ENCODE measurements at places on chromosomes 2 and 18.

DNA sequence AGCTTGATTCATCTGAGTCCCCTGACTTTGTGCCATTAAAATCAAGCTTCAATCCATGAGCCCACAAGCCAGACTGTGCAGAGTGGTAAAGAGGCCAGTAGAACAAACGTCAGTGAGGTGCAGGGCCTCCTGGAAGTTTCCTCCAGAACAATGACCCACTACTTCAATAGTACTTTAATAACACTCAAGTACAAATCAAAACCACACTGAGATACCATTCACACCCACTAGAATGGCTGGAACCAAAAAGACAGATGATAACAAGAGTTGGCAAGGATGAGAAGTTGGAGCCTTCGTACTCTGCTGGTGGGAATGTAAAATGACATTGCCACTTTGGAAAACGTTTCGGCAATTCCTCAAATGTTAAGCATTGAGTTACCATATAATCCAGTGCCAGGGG, 181.1 kb downstream of the TMEM163 start:
- no peak for DNase-seq

DNA sequence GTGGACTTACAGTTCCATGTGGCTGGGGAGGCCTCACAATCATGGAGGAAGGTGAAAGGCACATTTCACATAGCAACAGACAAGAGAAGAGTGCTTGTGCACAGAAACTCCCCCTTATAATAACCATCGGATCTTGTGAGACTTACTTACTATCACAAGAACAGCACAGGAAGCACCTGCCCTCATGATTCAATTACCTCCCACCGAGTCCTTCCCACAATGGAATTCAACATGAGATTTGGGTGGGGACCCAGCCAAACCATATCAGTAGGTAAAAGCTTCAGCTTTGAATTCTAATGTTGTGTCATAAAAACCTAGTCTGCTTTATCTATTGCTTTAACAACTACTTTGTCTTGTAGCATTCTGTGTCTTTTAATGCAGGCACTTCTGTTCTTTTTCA, 140.4 kb upstream of the PIK3C3 start:
- no peak for DNase-seq

DNA sequence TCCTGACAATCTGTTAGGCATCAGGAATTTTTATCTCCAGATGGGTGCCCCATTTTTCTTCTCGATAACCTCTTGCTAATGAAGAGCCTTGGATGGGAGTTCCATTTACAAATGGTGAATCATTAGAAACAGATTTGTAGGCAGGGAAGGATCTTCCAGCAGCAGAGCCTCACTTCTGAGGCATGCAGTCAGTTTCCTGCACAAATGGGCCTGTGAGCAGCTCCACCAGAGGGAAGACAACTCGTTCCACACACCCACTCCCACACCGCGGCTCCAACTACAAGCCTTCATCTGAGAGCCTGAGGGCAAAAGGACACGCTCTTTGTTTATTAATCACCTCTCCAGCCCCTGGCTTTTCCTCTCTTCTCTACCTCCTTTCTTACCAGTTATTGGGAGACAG, 108.5 kb downstream of the CTAGE1 start:
- no peak for DNase-seq

- DNase-seq, result no peak
Observed at GRCh38 chr2:80527119-80527518, 222.6 kb upstream of the LRRTM1 start.

GRCh38 chr2:239466755-239467271, 66.0 kb upstream of the HDAC4 start:
- no peak for DNase-seq

DNA sequence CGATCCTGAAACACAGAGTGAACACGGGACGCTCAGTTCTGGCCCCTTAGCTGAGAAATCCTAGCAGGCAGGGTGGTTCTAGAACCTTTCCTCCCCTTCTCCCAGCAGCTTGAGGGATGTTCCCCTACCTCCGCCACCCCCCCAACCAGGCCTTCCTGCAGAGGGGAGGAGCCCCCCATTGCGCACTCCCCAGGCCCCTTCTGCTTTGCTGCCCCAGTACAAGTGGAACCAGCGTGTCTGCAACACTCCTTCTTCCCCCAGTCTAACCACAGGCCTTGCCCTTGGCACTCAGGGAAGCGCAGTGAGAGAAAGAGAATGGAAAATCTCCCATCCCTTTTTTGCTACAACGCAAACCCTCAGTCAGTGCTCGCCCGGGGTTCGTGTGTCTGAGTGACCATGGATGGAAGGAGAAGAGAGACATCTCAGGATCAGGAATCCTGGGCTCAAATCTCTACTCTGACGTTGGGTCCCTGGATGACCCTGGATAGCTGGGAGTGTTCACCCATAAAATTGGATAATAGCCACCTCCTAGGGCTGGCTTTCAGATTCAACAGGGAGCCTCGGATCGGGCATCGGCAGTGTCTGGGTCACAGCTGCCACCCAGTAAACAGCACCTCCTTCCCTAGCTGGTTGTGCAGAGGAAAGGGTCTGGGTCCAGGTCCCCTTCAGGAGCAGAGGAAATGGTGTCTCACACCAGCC, 3.7 kb downstream of the NPPC start:
- no peak for DNase-seq

DNA sequence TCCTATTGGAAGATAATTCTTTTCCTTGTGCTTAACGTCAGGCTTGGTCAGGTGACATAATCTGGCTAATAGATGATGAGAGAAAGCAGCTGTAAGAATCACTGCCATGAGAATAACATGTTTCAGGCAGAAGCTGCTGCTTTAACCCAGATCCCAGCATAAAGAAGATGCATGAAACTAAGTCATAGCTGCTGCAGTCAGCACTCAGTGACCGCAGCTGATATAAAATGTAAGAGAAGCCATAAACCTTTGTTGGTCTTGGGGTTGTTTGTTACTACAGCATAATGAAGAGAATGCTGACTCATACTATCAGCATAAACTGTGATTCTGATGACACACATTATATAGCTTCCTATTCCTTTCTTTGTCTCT, 274.3 kb upstream of the TRIB2 start:
- DNase-seq, result no peak

GRCh38 chr2:44572196-44572900, 210.6 kb downstream of the CAMKMT start:
- DNase-seq, result no peak

- DNase-seq, result no peak
Observed at GRCh38 chr2:30222636-30223360, 8.5 kb upstream of the LBH start.

DNA sequence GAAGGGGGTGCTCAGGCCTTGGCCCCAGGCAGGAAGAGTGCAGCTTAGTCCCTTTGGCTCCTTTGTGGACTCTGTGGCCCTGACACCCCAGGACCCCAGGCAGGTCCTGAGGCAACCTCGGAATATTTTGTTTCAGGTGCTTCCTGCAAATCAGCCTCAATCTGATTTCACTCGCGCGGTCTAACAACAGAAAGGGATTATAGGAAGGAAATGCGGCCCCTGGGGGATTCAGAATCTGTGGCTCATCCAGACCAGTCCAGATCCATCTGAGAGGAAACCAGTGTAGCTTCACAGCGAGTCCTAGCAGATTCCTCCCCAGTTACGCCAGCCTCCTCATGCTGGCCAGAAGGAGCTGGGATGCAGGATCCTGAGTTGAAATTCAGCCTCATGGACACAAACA, 59.5 kb upstream of the YWHAQ start:
- no peak for DNase-seq

- no peak for DNase-seq
Observed at GRCh38 chr2:146992057-146992456, 852.8 kb upstream of the ACVR2A start.

- no peak for DNase-seq
Observed at GRCh38 chr2:8061219-8061618, 620.6 kb upstream of the ID2 start.

DNA sequence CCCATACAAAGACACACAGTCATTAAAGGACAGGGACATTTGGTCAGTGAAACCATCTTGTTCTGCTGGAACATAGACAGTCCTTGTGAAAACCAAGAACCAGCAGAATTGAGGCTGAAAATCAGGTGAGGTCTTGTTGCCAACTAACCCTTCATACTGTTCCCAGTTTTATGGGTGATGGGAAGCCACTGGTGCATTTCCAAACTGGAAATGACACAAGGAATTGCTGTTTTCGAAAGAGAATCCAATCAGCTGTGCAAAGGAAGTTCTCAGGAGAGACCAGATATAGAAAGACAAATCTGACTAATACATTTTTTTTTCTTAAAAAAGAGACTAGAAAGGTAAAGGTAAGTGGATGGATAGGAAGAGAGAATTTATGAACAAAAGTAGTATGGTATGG, 948.2 kb downstream of the TSN start:
- no peak for DNase-seq

GRCh38 chr18:48375150-48375800, 33.9 kb downstream of the ZBTB7C start:
- no peak for DNase-seq

GRCh38 chr18:79848579-79849327, 51.0 kb downstream of the KCNG2 start:
- DNase-seq, result no peak

GRCh38 chr18:79982736-79983135, 5.6 kb downstream of the TXNL4A start:
- DNase-seq, result no peak

- no peak for DNase-seq
Observed at GRCh38 chr2:188028739-188029138, 262.9 kb upstream of the GULP1 start.

DNA sequence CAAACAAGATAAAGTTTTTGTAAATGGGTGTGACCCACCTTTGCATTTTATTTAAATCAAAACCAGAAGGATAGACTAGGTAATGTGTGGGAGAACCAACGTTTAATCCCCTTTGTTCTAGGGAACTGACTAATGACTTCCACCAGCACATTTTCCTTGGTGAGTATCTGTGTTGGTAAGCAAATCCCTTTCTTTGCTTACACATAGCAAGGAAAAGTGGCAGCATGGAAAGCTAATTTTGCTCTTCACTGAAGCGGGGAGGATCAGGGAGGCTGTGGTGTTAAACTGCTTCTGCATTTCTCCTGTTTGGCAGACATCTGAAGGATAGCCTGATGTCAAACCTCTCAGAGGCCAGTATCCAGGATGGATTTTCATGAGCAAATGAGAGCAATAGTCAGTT, 331.1 kb downstream of the PTPRM start:
- no peak for DNase-seq

GRCh38 chr18:74116633-74117554, 30.7 kb downstream of the FBXO15 start:
- DNase-seq, result no peak

DNA sequence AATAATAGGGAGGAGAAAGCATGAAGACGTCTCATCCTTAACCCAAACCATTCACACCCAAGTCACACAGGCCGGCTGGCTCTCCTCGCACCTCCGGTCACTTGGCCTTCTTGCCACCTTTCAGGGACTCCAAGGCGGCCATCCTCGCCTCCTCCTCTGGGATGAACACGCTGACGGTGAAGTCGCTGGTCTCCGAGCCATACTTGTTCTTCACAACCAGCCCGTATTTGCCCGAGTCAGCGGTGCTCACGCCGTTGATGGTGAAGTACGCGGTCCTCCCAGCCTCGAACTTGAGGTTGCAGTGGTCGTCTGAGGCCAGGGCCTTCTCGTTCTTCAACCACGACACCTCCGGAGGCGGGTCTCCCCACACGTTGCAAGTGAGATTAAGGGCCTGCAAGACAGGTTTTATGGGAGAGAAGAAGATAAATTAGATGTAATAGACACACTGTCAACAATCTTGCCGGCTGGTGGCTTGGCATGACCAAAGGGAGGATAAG, 54.3 kb upstream of the LPIN2 start:
- no peak for DNase-seq

GRCh38 chr2:177712462-177712861, 319.9 kb downstream of the AGPS start:
- no peak for DNase-seq

- DNase-seq, result no peak
Observed at GRCh38 chr18:23450022-23450421, 3.1 kb upstream of the RIOK3 start.

GRCh38 chr2:214382229-214382628, 28.6 kb upstream of the VWC2L start:
- no peak for DNase-seq

- DNase-seq, result no peak
Observed at GRCh38 chr2:71332435-71332796, 834 bp downstream of the ZNF638 start.

DNA sequence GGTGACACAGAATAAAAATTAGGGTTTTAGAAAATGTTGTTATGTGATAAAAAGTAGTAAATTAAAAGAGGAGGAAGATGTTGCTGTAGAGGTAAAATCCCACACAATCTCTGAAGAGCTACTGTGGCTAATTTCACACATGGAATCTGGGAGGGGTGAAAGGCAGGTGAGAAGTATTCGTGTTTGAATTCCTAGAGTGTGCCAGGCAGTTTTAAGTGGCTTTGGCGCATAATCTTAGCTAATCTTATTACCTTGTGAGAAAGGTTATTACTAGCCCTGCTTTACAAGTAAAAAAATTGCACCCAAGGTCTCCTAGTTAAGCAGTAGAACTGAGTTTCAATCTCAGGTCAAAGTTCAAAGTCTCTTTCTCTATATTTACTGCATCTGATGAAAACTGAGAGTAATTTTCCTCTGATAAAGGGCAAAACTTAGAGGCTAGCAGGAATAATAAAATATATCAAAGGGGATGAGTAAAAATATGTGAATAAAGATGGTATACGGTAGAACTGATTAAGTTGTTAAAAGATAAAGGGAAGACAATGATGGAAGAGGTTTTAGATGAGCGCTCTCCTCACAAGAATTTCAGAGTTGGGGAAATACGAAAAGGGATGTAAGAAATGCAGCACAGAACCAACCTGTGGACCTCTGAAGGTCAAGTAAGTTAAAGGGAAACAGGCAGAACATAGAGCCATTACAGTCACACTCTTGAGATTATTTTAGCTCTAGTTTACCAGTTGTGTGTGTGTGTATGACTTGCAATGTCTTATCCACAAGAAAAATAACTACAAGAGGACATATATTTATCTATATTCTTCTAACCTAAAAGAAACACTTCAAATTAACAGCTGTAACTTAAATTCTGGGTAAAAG, 34.8 kb downstream of the GAREM1 start:
- DNase-seq, result no peak

DNA sequence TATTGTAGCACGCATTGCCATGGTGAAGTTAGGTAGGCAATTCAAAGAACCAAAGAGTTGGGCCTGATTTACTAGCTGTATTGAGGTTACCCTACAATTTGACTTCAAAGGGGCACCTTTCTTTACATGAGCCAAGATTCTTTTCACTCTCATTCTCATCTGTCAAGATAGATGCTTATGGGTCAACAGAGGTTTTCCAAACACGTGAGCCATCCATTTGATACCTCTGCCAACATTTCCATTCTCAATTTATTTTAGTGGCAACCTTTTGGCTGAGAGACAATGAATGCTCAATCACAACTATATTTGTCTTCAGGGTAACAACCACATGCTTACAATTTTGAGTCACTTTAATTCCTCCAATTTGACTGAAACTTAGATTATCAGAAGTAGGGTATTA, 370.6 kb upstream of the CDH20 start:
- no peak for DNase-seq

DNA sequence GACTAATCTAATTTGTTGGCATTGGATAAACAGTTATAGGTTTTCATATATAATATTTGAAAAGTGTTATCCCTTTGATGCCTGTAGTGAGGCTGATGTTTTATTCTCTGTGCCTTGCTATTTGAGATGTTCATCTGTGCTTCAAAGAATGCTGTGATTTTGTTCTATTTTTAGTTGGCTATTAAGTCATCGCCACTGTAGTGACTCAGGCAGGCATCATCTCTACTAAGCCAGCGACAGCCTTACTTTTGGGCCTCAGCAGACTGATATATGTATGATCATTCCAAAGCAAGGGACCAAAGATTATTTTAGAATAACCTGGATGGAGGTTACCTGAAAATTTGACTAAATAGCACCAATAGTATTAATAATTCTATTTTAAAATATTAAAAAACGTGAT, 1674.5 kb upstream of the NXPH2 start:
- no peak for DNase-seq

GRCh38 chr2:83602753-83603152, 856.3 kb downstream of the SUCLG1 start:
- DNase-seq, result no peak

Measured in stimulated activated CD8-positive, alpha-beta memory T cell treated with anti-CD3 and anti-CD28 coated beads, Interleukin-15, amount 100 ng/mL, for 4 hours (primary cell).